Activated T-cell treated with anti-CD3 and anti-CD28 coated beads for 24 hours (primary cell): ENCODE measurements at places on chromosomes 12 and 14.

DNA sequence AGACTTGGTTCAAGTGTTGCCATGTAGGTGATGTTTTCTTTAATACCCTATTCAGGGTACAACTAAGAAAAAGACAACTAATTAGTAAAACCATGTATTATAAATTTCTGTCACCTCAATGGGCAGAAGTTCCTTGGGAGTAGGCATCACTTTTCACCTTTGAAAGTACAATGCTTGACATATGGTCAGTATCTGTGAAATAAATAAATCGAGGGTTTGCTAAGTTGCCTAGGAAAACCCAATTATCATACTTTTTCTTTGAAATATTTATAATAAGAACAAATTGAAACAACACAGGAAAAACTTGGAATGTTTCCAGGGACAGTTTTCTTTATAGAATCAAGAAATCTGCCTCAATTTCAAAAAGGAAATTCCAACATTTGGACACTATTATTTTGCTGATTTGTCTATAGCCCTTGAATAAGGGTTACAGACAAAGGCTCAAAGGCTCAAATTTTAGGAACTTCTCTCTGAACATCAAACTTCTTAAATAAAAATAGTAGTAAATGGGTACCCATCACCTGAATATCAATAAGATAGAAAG, 13.7 kb downstream of the FGD6 start:
- no peak for DNase-seq

- no peak for DNase-seq
Measured at GRCh38 chr12:130703733-130704375, 12.2 kb downstream of the RIMBP2 start.

- DNase-seq: no peak
Measured at GRCh38 chr12:55657212-55657611, 20.5 kb downstream of the OR10P1 start.

- DNase-seq: no peak
Measured at GRCh38 chr12:74689071-74689655, 151.5 kb downstream of the ATXN7L3B start.

- no peak for DNase-seq
Measured at GRCh38 chr12:40175489-40175888, 49.3 kb upstream of the LRRK2 start.

DNA sequence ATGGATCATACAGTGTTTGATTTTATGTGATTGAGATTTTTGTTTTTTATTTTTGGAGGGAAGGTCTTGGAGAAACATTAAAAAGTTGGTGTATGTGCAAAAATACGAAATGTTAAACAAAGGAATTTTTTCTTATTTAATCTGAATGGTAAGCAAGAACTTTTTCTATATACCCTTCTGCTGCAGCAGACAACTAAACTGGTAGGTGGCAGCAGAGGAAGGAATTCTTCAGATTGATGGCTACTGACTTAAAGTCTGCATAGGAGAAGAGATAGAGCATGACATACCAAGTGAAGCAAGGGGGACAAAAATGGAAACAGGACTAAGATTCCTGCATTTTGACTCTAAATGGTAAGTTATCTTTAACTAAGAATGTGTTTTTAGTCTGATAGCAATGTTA, 42.0 kb upstream of the A2ML1 start:
- no peak for DNase-seq

DNA sequence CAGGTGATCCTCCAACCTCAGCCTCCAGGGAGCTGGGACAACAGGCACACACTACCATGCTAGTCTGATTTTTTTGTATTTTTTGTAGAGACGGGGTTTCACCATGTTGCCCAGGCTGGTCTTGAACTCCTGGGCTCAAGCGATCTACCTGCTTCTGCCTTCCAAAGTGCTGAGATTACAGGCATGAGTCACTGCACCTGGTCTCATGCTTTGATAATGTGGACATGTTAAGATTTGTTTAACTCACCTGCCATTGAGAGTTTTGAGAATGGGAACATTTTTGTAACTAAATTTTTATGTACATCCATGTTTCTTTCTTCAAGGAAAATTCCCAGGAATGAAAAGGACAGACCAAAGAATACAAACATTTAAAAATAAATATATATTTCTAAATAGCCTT, 121.2 kb downstream of the MIPOL1 start:
- DNase-seq: no peak

GRCh38 chr12:103626498-103626897, 39.4 kb downstream of the STAB2 start:
- no peak for DNase-seq

DNA sequence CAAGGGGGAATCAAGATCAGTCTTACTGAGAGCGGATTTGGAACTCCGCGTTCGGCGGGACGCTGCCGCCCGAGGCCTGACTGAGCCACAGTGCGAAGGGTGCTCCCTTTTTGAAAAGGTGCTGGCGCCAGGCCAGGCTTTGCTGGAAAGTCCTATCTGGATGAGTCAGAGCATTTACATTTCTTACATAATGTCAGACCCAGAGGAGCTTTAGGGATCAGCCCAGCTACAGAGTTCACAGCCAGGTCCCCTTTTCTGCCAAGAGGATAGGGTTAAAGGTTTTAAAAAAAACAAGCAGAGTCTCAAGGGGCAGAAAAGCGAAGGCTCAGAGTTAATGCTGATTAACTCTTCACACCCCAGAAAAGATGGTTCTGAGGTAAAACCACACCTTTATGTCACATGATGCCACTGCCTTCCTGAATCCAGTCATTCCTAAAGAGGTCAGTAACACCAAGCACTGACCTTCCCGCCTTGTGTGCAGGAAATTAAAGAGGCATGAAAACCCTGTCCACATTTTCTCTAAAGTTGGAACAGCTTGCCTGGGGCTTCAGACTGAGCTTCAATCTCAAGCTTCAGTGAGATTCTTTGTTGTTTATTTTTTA, 11.7 kb upstream of the FBXL14 start:
- DNase-seq: peak; percentile 61

GRCh38 chr12:63470161-63470560, 198.1 kb downstream of the DPY19L2 start:
- no peak for DNase-seq

- no peak for DNase-seq
Measured at GRCh38 chr14:104295681-104296387, 157.4 kb downstream of the KIF26A start.

DNA sequence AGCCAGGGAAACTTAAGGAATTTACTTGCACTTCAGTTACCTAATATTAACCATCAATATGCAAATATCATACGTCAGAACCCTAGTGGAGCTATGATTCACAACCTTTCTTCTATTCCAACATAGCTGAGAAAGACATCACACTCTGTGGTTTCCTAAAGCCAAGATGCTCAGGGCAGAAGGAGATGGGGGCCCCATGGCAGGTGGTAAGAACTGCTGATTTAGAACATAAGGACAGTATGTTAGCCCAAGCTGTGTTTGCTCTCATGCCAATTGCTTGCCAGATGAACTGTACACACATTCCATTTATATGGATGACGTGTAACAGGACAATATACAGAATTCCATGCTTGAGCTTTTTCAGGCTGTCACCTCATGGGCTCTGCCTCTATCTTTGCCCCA, 34.6 kb downstream of the HECTD4 start:
- DNase-seq: no peak

- no peak for DNase-seq
Measured at GRCh38 chr12:115756271-115756670, 521.2 kb downstream of the MED13L start.

- no peak for DNase-seq
Measured at GRCh38 chr12:113066813-113067400, 10.4 kb downstream of the DTX1 start.

- no peak for DNase-seq
Measured at GRCh38 chr12:46160101-46160980, 108.5 kb downstream of the SLC38A1 start.

DNA sequence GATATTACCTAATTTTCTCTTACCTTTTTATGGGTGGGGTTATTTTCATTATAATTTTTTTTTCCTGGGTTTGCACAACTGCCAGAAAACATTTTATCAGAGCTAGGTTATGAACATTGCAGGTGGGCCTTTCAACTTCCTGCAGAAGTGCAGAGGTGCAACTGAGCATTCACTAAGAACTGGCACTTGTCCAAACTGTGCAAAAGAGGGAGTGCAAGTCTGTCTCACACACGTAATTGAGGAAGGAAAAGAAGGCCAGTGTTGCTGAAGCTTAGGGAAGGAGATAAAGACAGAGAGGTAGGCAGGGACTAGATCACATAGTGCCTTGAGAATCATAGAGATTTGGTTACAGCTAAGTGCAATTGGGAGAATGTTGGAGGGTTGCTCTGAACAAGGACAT, 14.1 kb upstream of the AMN1 start:
- no peak for DNase-seq

- no peak for DNase-seq
Measured at GRCh38 chr12:25089738-25090137, 105.2 kb downstream of the DNAI7 start.

- no peak for DNase-seq
Measured at GRCh38 chr12:47556261-47557030, 149.4 kb downstream of the RPAP3 start.

GRCh38 chr12:108575199-108575912, 13.0 kb downstream of the ISCU start:
- no peak for DNase-seq

DNA sequence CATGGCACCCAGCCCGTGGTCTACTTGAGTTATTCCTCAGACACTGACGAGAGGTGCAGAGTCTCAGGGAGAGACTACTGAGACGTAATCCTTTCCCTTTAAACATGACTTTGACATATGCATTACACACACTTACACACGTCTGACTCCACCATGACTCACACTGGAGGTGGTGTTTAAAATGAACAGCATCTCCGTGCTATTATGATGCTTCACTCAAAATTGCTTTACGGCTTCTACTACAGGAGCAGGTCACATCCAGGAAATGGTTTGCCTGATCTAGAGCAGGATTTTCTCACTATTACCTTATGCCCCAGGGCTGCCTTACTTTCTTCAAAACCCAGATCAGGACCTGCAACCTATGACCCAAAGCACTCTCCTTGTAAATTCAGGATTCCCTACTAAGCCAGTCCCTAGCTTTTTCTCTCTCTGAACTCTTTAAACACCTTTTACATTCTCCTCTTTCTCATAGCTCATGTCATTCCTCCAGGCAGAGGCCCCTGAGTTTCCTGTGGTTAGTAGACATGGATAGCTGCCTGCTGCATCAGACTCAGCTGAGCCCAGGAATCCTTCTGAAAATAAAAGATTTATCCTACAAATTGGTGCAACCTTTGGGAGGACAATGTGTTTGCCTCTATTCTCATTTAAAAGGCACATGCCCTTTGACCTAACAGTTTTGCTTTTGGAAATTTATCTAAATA, 31.2 kb downstream of the TMCC3 start:
- peak; percentile 14 for DNase-seq

GRCh38 chr14:42921901-42922300, 1315.2 kb downstream of the LRFN5 start:
- DNase-seq: no peak

DNA sequence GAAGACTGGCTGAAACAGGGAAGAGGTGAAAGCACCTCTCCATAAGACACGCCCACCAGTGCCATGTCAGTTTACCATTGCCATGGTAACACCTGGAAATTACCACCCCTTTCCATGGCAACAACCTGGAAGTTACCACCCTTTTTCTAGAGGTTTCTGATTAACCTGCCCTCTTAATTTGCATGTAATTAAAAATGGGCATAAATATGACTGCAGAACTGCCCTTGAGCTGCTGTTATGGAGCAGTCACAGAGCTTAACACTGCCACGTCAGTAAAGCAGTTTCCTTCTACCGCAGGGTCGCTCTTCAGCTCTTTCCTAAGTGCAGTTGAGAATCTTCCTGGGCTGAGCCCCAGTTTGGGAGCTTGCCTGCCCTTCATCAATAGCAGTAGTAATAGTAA, 55.2 kb downstream of the RASSF3 start:
- DNase-seq: peak; percentile 30

DNA sequence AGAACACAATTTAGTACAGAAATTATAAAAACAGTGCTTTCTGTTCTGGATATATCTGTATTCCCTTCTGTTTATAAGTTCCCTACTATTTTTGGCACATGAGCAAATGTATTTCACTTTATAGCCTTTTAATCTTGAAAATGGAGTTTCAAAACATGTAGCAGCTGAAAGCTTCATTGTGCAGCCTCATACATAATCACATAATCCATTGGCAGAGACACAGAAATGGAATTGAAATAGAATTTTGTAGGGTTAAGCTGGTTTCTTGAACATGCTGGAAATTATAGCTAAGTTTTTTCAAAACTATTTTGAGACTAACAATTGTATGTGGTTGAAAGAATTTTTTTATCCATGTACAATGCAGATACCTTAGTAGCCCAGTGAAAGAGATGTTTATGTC, 614.3 kb upstream of the MDGA2 start:
- no peak for DNase-seq

GRCh38 chr12:66688846-66689439, 10.1 kb upstream of the GRIP1 start:
- peak; percentile 4 for DNase-seq
